T-helper 17 cell (primary cell): ENCODE measurements at places on chromosomes 5 and 9. TPM values are rescaled to one million over a fixed set of nuclear protein-coding genes. Genes with fewer than 3 reads are reported as not detected.

DNA sequence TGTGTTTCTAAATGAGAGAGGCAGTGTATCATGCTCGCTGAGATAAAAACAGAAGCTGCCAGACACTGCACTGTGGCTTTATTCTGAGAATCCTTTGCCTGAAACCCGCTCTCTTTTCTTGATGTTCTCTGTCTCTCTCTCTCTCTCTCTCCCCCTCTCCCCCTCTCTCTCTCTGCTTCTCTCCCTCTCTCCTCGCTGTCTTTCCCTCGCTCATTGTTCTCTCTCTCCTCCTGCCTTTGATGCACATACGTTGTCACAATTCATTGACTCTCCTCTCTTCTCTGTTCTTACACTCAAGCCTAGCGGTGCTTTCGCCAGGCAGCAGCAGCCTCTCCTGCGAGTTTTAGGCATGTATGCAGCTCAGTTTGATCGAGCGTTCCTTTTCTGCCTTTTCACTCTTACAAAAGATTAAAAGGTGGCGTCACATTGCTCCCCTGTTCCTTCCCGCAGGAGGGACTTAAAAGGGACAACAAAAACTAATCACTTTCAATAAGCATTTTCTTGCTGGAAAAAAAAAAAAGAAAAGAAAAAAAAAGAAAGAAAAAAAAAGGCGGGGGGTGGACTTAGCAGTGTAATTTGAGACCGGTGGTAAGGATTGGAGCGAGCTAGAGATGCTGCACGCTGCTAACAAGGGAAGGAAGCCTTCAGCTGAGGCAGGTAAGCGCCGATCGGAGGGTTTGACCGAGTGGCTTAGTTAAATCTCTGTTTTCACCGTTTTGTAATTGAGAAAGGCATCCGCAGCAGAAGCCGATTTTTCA lies 717.9 kb upstream of the WWC1 start:
- no peak overlapping the region for H3K4me3 ChIP-seq
- no peaks in the 10 kb centered on the region for H3K36me3 ChIP-seq
- peaks cover 6% of the 10 kb centered on the region for H3K4me1 ChIP-seq
- peaks cover 39% of the 10 kb centered on the region for H3K27me3 ChIP-seq
- H3K27ac ChIP-seq: no peak overlapping the region

DNA sequence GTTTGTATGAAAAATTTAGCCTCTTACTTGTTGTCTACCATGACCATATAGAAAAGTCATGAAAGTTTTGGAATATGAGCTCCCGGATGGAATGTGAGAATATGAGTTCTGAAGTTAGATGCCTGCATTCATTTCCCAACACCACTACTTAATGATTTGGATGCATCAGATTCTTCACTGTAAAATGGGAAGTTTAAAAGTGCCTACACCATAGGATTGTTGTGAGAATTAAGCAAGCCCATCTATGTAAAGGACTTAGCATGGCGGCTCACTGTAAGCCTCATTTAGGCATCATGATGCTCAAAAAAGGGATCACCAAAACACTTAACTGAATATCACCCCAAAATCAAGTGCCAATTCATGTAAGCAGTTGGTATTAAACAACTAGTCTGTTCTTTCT lies 177.3 kb downstream of the RAB3C start:
- H3K36me3 ChIP-seq: no peaks in the 10 kb centered on the region
- H3K27me3 ChIP-seq: peaks cover 3% of the 10 kb centered on the region
- peaks cover 32% of the 10 kb centered on the region for H3K4me1 ChIP-seq
- H3K4me3 ChIP-seq: peak overlapping the region; percentile 82
- peak overlapping the region; percentile 93 for H3K27ac ChIP-seq

Gene STK10
- total RNA-seq: 408 TPM

DNA sequence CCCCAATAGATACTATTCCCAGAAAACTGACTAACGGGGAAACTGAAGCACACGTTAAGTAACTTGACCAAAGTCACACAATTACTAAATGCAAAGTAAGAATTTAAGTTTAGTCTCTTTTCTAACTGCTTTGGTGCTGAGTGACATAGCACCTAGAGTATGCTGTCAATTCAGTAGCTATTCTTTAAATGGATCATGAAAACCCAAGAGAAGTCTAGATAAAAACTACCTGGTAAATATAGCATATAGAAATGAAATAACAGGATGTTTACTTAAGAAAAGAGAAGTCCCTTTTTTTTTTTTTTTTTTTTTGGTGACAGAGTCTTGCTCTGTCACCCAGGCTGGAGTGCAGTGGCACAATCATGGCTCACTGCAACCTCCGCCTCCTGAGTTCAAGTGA lies 129.2 kb downstream of the PDE4D start:
- no peaks in the 10 kb centered on the region for H3K36me3 ChIP-seq
- peaks cover 10% of the 10 kb centered on the region for H3K4me1 ChIP-seq
- H3K4me3 ChIP-seq: no peak overlapping the region

DNA sequence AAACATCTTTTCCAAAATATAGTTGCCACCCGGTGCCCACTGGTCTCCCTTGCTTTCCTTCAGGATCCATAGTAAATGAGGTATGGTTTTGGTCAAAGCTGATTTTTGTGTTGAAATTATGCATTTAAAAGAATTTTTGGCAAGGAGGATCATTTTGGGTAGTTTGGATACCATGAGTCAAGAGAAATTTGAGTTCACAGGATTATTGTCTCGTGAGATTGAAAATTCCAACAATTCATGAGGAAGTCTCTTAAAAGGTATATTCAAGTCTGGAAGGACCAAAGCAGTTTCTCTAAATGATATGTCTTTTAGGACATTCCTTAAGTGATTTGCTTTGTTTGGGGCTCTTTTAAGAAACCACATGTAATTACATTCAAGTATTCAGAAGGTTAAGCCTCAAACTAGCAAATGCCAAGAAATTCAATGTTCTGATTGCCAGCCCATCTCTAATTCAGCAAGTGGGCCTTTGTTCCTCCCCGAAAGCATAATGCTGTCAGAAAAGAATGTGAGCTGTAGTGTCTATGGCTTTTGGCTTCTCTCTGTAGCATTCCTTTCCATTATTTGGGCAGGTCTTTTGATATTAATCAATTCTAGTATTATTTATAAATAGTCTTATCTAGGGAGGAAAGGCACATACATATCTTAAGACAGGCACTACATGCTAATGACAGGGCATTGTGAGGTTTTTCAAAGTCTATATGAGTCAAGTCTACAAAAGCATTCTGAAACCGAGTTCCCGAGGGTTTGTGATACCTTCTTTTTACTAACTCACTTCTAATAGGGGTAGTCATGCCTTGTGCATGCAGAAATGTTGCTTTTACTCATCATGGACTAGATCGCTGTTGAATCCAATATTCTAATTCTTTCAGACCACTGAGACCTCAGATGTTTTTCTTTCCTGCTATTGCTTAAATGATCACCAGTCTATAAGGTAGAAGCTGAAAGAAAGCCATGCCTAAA lies 453.9 kb downstream of the ENC1 start:
- DNase-seq: no peak
- H3K4me3 ChIP-seq: no peak overlapping the region
- H3K4me1 ChIP-seq: no peaks in the 10 kb centered on the region
- H3K27me3 ChIP-seq: peaks cover 18% of the 10 kb centered on the region

Gene ZFP2
- total RNA-seq: 0.50 TPM

Gene ELP1
- 22.0 TPM for total RNA-seq

- H3K4me1 ChIP-seq: no peaks in the 10 kb centered on the region
- no peak overlapping the region for H3K27ac ChIP-seq
- no peaks in the 10 kb centered on the region for H3K36me3 ChIP-seq
- H3K27me3 ChIP-seq: peaks cover 42% of the 10 kb centered on the region
- H3K4me3 ChIP-seq: no peak overlapping the region
Observed at GRCh38 chr9:76911971-76912370, 6.1 kb upstream of the PRUNE2 start.
